Sciatic nerve (tissue), 2 donors: ENCODE measurements at places on chromosomes 2 and 18.

DNA sequence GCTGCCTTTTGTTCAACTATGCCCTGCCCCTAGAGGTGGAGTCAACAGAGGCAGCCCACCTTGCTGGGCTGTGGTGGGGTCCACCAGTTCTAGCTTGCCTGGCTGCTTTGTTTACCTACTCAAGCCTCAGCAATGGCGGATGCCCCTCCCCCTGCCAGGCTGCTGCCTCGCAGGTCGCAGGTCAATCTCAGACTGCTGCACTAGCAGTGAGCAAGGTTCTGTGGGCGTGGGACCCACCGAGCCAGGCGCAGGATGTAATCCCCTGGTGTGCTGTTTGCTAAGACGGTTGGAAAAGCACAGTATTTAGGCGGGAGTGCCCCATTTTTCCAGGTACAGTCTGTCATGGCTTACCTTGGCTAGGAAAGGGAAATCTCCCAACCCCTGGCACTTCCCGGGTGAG, 133.0 kb upstream of the VWC2L start:
- DNase-seq: no peak

DNA sequence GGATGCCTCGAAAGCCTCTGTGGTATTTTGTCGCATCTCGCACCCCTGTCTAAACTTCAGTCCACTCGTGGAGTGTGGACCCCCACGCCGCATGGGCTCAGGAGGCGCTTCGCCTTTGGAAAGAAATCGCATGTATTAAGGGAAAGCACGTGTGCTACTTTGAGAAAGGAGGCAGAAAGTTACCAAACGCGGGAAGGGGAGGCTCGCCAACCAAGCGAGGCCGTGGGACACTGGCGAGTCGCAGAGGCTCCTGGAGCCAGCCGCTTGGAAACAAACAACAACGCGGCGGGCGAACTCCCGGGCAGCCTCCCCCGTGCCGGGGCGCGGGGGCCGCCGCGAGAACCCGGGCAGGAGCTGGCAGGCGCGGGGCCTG, 455 bp upstream of the AGAP1 start:
- no peak for DNase-seq

DNA sequence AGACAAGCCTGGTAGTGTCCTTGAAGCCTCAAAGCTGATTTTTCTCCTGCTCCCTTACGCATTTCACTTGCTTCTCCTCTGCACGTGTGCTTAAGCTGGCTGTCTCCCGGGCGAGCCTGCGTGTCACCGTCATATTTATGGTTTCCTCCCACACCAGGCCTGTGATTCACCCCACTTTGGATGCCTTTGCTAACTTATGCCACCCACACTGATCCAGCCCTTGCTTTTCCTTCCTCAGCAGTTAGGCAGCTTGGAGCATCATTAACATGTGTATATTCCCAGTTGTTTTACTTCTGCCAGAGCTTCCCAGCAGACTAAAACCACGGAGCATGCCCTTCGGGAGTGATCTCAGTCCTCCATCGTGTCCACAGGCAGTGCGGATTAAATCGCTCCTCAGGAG, 2.2 kb downstream of the ST3GAL5 start:
- DNase-seq: no peak

GRCh38 chr2:121710470-121711170, 26.1 kb downstream of the NIFK start:
- DNase-seq: no peak

GRCh38 chr2:131016826-131017741, 76.2 kb downstream of the FAM168B start:
- DNase-seq: no peak

GRCh38 chr2:46800625-46801349, 114.8 kb downstream of the MCFD2 start:
- no peak for DNase-seq

DNA sequence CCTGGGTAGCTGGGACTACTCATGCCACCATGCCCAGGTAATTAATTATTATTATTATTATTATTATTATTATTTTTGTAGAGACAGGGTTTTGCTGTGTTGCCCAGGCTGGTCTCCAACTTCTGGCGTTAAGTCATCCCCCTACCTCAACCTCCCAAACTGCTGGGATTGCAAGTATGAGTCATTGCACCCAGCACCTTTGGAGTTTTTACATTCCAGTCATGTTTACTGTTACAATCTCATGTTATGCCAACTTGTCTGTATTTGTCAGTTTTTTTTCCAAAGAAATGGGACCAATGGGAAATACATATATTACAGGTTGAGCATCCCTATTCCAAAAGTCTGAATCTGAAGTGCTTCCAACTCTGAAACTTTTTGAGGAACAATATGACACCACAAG, 903.8 kb downstream of the SLC4A3 start:
- DNase-seq: no peak

DNA sequence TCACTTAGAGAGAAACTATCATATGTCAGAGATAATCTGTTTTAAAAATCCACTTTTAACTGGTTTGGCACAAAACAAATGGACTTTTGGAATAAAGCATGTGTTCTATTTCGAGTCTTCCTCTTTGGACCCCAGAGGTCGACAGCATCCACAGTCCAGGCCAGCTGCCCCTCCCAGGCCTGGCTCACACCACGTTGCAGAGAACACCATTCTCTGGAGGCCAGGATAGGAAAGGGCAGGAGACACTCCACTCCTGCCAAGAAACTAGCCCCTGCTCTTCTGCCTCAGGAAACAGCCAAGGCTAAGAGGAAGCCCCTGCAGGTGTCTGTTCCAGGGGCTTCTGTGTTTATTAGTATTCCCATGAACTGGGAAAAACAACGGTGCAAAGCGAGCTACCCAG, 456.6 kb upstream of the ID2 start:
- no peak for DNase-seq

- DNase-seq: no peak
These were observed 2.2 kb downstream of the INO80D start for GRCh38 chr2:206083602-206084438.

- DNase-seq: no peak
These were observed 249.4 kb downstream of the GRB14 start for GRCh38 chr2:164371916-164372315.

- DNase-seq: no peak
These were observed 20.9 kb downstream of the STRADB start for GRCh38 chr2:201472411-201472810.

- no peak for DNase-seq
These were observed 61.9 kb downstream of the AQP4 start for GRCh38 chr18:26803643-26804042.

DNA sequence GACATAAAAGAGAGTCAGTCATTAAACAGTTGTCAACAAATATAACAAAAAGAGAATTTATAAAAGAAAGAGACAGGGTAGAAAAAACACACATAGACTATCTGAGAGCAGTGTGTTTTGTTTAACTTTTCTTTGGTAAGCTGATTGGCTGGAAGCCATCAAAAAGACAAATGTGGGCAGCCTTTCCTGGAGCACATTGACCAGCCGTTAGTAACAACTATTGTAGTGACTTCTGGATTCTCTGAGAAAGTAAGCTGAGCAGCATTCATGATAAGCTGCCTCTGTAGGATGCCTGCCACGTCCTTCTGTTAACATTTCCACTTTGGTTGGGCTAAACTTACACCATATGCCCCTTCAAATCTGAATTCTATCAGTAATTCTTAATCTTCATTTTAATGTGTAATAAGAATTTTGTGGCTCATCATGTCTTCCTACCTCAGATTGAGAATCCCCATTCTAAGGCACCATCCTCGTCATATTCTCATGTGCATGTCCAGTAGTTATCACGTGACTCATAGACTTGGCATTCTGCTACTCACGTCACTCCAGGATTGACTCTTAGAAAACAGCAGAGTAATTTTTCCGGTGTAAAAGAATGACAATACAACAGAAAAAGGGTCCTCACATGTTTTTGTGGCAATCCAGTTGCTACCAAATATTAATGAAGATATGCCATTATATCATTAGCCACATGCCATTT, 43.4 kb upstream of the DNAJC10 start:
- DNase-seq: no peak

DNA sequence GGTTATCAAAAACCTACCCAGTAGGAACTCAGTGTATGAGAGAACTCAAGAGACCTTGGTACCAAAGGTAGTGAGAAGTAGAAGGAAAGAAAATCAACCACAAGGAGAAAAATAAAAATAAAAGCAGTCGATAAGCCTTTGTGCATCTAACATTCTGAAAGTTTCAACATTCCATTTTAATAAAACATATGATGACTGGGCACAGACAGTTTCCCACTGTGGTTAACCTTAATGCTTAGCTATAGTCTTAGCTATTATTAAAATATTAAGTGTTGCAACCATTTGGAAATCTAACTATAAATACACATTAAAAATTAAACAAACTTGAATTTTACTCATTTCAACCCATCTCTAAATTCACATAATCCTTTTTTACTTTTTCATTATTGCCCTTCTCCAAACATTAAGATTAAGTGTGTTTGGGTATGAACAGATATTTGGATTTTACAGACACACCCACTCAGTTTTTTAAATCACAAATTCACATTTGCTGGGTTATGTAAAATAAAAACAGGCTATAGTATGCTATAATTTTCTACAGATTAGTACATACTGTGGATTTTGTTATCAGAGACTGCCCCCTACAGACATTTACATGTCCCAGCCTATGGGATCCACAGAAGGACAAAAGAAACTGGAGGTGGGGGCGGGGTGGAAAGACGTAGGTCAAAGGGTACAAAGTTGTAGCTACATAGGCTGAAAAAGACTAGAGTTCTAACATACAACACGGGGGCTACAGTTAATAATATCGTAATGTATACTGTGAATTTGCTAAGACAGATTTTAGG, 32.8 kb downstream of the SRBD1 start:
- DNase-seq: no peak

DNA sequence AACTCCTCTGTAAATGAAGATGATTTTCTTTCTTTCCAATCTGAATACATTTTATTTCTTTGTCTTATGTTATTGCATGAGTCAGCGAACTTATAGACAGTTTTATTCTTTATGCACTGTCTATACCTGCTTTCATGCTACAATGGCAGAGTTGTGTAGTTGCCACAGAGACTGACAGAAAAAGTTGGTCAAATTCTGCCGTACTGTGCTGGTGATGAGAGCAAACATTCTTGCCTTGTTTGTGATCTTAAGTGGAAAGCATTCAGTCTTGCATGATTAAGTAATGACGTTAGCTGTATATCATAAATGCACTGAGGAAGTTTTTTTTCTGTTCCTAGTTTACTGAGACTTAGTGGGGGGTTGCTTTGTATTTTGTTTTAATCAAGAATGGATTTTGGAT, 32.9 kb downstream of the ZC3H15 start:
- no peak for DNase-seq

- DNase-seq: no peak
These were observed 1575.1 kb downstream of the LRP1B start for GRCh38 chr2:140555701-140556100.

DNA sequence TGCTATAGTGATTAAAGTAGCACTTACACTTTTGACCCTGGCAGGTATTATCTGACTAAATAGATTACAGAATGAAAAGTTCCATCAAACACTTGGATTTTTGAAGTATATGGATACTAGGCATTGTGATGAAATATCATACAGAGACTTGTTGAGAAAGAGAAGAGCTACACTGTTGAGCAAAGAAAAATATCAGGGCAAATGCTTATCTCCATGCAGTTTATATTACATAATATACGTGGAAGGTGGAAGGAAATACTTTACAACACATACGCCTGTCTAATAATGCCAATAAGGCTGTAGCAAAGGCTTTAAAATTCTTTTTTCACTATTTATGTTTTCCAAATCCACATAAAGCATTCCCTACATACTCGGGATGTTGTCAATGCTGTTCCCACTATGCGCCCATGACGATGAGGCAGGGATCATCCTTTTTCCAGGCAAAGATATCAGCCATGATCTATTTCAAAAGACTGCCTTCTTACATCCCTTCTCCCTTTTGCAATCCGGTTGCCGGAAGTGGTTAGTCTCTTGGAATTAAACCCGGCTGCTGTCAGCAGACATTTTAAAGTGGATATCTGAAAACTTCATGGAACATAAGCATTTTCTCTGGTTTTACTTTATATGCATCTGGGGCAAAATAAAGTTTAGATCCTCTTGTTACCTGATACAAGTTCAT, 92.6 kb upstream of the ITGA4 start:
- no peak for DNase-seq

GRCh38 chr2:199258291-199258690, 199.4 kb downstream of the SATB2 start:
- no peak for DNase-seq

GRCh38 chr18:23324056-23324811, 128.9 kb upstream of the RIOK3 start:
- DNase-seq: no peak

DNA sequence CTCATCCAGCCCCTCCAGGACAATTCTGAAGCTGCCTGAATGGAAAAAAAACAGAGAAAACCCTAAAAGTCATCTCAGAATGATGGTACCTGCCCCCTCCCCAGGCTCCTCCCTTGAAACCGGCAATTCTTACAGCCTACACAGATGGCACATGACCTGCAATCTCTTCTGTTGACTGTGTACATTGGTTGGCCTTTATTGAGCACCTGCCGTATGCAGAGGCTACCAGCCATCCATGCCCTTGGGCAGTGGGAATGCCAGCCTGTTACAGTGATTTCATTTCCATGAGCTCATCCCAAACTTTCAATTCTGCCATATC, 57.1 kb downstream of the EMX1 start:
- no peak for DNase-seq

DNA sequence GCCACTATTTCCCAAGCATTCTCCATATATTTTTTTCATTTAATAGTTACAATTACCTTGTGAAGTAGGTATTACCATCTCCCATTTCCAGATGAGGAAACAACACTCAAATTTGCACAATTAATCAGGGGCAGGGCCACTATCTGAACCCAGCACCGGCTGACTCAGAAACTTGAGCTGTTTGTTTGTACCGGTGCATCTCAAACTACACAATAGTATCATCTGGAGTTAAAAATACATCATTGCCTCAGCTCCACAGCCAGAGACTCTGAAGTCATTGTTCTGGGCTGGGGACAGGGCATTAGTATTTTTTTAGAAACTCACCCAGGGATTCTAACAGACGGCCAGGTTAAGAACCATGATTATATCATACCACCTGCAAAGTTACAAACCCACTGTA, 55.9 kb downstream of the CDCA7 start:
- no peak for DNase-seq

DNA sequence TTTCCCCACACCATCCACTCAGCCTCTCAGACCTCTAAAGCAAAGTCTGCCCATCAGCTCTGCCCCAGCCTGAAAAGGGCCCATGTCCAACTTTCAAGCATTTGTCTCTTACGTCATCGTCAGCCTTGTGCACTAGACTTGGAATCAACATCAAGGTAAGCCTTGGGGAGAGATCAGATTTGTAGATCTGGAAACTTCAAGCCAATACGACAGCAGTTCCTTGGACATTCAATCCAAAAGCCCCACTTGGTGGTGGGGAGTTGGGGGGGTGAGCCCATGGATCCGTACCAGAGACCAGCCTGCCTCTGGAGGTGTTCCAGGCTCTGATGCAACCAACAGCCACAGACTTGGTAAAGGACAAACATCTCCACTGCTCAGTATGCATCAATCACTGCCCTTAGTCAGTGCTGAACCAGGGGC, 206.8 kb upstream of the MEIS1 start:
- no peak for DNase-seq

- DNase-seq: no peak
These were observed 89.0 kb downstream of the AAK1 start for GRCh38 chr2:69554568-69554967.

GRCh38 chr18:79645291-79645983, 34.2 kb upstream of the CTDP1 start:
- DNase-seq: no peak

GRCh38 chr2:86311879-86312278, 25.5 kb downstream of the REEP1 start:
- no peak for DNase-seq

- no peak for DNase-seq
These were observed 1026.7 kb upstream of the ACVR2A start for GRCh38 chr2:146818122-146818521.
